ENCODE measurements at places on chromosomes 7 and 10.
A peak's percentile ranks its signal among the peaks of the same experiment; 100 is the strongest.

DNA sequence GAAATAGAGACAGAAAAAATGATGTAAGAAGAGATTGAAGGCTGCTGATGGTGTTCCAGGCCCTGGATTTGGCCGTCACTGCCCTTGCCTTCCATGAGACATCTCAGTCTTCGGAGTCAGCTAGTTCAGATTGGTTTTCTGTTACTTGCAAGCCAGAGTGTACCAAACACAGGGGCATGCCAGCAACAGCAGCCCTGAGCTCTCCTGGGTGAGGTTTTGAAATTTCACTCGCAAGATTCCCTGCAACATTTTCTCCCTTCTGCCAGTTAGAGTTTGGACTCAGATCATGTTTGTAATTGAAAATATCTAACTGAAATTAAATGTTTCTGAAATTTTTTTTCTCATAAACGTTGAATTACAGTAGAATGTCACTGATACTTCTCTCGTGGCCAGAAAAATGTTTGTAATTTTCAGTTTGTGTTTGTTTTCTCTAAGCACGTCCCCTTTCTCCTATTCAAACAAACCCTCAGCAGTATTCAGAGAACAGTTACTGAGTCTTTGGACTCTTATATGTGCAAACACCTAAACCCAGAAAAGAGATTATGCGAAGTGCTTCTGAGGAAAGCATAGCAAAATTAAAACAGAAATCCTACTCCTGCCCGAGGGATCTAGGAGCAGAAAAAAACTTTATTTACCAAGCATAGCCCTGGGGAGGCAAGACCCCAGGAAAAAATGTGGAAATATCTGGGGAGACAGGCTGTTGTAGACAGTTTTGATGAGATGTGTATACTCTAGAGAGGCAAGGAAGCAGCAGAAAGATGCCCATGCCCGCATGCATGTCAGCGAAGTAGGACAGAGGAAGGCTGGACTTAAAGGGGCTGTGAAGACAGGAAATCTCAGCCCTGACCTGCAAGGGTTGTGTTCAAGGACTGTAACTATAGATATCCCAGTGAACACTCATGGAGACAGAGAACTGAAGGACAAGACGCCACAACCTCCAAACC lies 43.0 kb upstream of the NAMPT start:
- no peak overlapping the region for H3K27ac ChIP-seq
- peaks cover 21% of the 10 kb centered on the region for H3K4me1 ChIP-seq
- DNase-seq: no peak
- H3K4me3 ChIP-seq: no peak overlapping the region

- no peak overlapping the region for H3K27ac ChIP-seq
- H3K27me3 ChIP-seq: no peaks in the 10 kb centered on the region
- no peak for DNase-seq
- no peaks in the 10 kb centered on the region for H3K4me1 ChIP-seq
- no peak overlapping the region for H3K4me3 ChIP-seq
Observed at GRCh38 chr7:70047891-70048448, 449.7 kb downstream of the AUTS2 start.

- H3K36me3 ChIP-seq: peaks cover 24% of the 10 kb centered on the region
- H3K4me1 ChIP-seq: peaks cover 2% of the 10 kb centered on the region
- peaks cover 2% of the 10 kb centered on the region for H3K27me3 ChIP-seq
Observed at GRCh38 chr7:964401-965231, 10.1 kb upstream of the ADAP1 start.

DNA sequence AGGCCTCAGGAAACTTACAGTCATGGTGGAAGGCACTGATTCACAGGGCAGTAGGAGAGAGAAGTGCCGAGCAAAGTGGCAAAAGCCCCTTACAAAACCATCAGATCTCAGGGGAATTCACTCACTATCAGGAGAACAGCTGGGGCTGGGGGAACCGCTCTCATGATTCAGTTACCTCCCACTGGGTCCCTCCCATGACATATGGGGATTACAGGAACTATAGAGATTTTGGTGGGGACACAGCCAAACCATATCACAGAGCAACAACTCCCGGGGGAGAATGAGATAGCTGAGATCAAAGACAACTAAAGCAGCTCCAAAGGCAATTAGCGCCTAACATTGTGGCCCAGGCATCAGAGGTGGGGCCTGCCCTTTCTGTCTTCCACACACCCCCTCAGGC lies 85.4 kb upstream of the VOPP1 start:
- H3K27ac ChIP-seq: no peak overlapping the region
- H3K27me3 ChIP-seq: peaks cover 13% of the 10 kb centered on the region
- H3K4me1 ChIP-seq: no peaks in the 10 kb centered on the region
- H3K36me3 ChIP-seq: no peaks in the 10 kb centered on the region

- no peaks in the 10 kb centered on the region for H3K4me1 ChIP-seq
- no peaks in the 10 kb centered on the region for H3K36me3 ChIP-seq
- no peaks in the 10 kb centered on the region for H3K27me3 ChIP-seq
- no peak for DNase-seq
- H3K4me3 ChIP-seq: no peak overlapping the region
Observed at GRCh38 chr10:34835908-34836508, 20.9 kb upstream of the PARD3 start.

- peak overlapping the region; percentile 39 for H3K4me3 ChIP-seq
- DNase-seq: no peak
- no peaks in the 10 kb centered on the region for H3K27me3 ChIP-seq
- no peaks in the 10 kb centered on the region for H3K36me3 ChIP-seq
- H3K27ac ChIP-seq: peak overlapping the region; percentile 19
Observed at GRCh38 chr10:85741626-85742300, 624.8 kb downstream of the GRID1 start.

GRCh38 chr7:1247527-1248041 lies 14.9 kb downstream of the UNCX start:
- no peaks in the 10 kb centered on the region for H3K4me1 ChIP-seq
- H3K4me3 ChIP-seq: no peak overlapping the region
- H3K27ac ChIP-seq: no peak overlapping the region
- DNase-seq: no peak

DNA sequence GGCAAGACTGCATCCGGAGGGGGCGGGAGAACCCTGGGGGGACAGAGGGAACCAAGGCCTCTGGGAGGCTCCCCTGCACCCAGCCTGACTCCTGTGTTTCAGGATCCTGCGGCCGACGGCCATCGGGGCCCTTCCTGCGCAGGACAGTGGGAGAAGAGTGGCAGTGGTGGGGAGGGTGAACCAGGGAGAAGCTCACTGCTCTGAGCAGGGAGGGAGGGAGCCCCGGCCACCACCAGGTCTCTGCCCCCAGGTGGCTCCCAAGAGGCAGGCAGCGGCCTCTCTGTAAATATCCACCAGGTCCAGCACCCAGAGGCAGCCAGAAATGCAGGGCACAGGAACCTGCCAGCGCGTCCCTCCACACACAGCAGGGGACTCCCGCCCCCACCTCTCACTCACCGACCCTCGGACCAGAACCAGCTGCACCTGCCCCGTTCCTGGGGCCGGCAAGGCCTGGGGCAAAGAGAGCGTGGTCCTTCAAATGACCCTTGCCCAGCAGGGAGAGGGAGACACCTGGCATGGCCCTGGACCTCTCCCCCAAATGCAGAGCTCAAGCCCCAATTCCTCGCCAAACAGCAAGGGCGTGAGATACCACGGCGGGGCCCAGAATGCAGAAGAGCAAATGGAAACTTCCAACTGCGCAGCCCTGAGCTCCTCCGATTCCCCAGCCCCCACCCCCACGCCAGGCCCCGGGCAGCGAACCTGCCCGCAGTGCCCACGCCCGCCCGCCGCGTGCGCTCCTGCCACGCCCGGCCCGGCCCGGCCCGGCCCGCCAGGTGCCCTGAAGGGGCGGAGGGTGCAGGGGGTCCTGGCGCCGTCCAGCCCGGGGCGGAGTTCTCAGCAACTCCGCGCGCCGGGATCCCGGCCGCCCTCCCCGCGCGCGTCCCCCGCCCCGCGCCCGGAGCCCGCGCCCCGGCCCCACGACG lies 805 bp downstream of the RASGEF1A start:
- no peak for DNase-seq
- peak overlapping the region; percentile 60 for H3K4me3 ChIP-seq

DNA sequence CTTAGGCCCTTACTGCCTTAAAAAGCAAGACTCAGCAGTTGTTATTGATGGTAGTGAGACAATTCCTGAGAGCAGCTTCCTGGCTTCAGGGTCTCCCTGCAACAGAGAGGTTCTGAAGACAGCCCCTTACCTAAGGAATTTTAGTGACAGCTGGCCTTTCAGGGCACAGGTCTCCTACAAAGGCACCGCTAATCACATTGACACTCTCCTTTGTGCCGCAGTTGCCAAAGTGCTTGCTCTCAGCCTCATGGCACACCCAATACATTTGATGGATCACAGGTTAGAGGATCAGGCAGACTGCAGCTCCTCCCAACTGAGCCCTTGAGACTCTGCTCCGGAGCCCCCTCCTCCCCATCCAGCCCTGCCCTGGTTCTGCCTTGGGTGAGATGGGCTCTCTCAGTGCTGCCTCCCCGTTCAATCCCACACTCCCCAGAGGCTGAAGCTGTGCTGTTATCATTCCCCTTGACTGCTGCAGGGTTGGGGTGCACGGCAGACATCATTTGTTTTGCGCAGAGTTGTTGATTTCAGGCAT lies 198.2 kb downstream of the EMX2 start:
- H3K4me1 ChIP-seq: no peaks in the 10 kb centered on the region
- H3K36me3 ChIP-seq: no peaks in the 10 kb centered on the region
- no peak overlapping the region for H3K27ac ChIP-seq

DNA sequence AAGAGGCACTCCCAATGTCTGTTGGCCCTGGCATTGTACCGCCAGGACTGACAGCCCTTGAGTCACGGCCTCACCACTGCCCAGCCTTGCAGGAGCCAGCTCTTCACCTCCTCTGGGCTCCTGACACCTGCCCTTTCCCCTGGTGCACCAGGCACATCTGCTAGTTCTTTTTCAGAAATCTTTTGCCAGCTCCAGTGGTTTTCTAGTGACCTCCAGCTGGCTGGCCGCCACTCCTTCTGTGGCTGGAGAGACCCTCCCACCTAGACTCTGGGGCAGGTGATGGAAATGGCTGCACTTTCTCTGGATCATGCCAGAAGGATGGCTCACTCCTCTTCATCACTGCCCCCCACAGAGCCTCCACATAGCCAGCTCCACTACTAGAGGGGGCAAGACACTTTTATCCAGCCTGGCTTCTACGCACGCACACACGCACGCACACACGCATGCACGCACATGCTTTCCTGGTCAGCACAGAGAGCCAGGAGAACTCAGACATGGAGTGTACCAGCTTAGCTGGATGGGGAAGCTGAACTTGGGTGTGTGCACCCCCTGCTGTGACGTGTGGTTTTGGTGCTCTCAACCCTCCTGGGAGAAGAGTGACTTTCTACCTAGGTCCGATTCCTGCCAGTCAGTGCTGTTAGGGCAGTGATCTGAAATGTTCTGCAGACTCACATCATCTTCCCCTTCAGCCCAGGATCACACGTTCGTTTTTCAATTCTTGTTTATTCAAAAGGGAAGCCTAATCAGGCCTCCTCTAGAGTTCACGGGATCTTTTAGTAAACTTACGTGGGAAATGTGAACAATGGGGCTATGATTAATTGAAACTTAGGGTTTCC lies 222.0 kb downstream of the PRPF18 start:
- peaks cover 7% of the 10 kb centered on the region for H3K4me1 ChIP-seq
- DNase-seq: no peak
- no peaks in the 10 kb centered on the region for H3K36me3 ChIP-seq
- no peak overlapping the region for H3K27ac ChIP-seq

GRCh38 chr10:122157451-122157850 lies 113.6 kb upstream of the BTBD16 start:
- no peak overlapping the region for H3K27ac ChIP-seq
- peaks cover 21% of the 10 kb centered on the region for H3K27me3 ChIP-seq
- no peak for DNase-seq
- no peak overlapping the region for H3K4me3 ChIP-seq
- no peaks in the 10 kb centered on the region for H3K4me1 ChIP-seq
- H3K36me3 ChIP-seq: no peaks in the 10 kb centered on the region

GRCh38 chr7:130733931-130734814 lies at the start of gene KLF14:
Gene KLF14, minus strand, starts transcription at chr7:130734207. Its CDS starts 174 bp downstream, at chr7:130734033.
- peak within 1 kb of the TSS; percentile 81 for H3K4me3 ChIP-seq
- no peak within 1 kb of the TSS for H3K27ac ChIP-seq
- H3K27me3 ChIP-seq: peaks cover 73% of the 10 kb centered on the region
- DNase-seq: peak; percentile 10

- H3K4me3 ChIP-seq: no peak overlapping the region
- no peak for DNase-seq
- H3K36me3 ChIP-seq: no peaks in the 10 kb centered on the region
- H3K27me3 ChIP-seq: no peaks in the 10 kb centered on the region
- no peaks in the 10 kb centered on the region for H3K4me1 ChIP-seq
Observed at GRCh38 chr7:71403202-71403946, 271.4 kb downstream of the GALNT17 start.

DNA sequence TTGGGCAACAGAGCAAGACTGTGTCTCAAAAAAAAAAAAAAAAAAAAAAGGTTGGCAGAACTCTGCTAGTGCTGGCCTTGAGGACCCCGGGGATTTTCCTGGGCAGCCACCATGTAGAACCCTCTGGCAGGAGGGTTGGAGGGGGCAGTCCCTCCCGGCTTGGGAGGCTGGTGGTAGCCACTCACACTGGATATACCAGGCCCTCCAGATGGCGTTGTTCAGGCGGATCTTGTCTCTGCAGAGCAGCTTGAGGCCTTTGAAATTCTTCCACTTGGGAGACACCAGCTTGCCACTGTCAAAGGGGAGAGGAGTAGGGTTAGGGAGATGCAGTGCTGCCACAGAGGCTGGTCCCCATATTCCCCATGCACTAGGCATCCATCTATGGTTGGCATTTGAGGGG lies 8.4 kb downstream of the MLXIPL start:
- no peak for DNase-seq
- no peak overlapping the region for H3K4me3 ChIP-seq
- peaks cover 19% of the 10 kb centered on the region for H3K27me3 ChIP-seq
- H3K4me1 ChIP-seq: peaks cover 2% of the 10 kb centered on the region
- H3K27ac ChIP-seq: no peak overlapping the region

DNA sequence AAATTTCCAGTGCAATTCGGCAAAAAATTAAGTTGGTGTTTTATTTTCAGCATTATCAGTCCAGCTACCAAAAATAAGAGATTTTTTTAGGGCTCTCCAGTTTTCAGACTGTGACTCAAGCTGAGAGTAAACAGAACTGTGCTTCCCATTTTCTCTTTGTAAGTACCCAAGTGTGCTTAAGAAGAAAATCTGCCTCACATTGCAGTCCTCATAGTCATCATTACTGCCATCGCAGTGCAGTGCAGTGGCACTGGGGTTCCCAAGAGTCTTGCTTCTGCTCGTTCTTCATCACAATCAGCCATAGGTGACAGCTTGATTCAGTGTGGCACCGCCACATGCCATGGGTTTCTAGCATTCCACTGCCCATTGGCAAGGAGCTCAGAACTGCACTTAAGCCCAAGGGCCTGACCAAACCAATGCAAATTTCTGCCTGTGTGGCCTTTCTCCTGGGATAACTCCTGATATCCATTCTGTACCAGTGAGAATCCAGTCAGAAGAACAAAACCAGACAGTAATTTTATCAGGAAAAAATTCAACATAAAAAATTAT lies 25.6 kb upstream of the ERCC6 start:
- H3K4me3 ChIP-seq: no peak overlapping the region
- H3K4me1 ChIP-seq: peaks cover 57% of the 10 kb centered on the region
- DNase-seq: no peak
- H3K27ac ChIP-seq: no peak overlapping the region
- no peaks in the 10 kb centered on the region for H3K27me3 ChIP-seq
- peaks cover 4% of the 10 kb centered on the region for H3K36me3 ChIP-seq
